H1 (cell line): ENCODE measurements at places on chromosomes 2 and 18.

GRCh38 chr2:23837871-23838270 lies 89.1 kb downstream of the ATAD2B start:
- DNase-seq: no peak

GRCh38 chr2:231640641-231641111 lies 48.0 kb downstream of the TEX44 start:
- DNase-seq: no peak

GRCh38 chr2:126720638-126721037 lies 64.7 kb downstream of the GYPC start:
- DNase-seq: no peak

DNA sequence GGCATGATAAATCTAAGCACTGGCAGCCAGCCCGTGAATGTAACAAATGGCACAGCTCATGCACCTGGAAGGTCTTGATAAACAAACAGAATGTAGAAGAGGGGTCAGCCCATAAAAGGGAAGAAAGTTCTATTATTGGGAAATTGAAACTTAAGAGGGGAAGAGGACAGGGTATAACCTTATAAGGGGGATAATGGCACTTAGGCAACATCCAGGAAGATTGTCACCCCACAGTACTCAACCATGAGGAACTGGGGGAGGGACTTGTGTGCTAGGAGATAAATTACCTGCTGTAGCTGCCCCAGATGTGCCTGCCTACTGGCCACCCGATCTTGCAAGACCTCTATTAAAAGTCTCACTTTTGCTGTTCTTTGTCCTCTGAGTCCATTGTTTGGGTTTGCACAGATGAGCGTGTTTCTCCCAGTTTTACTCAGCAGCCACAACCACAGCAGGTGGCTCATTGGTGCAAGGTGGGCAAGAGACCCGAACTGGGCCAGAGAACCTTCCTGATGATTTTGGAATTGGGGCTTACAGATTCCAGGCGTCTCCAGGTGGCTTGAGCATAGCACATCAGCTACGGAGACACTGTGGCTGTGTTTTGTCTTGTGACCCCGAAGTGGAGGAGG lies 79.0 kb upstream of the TAF1B start:
- DNase-seq: no peak

DNA sequence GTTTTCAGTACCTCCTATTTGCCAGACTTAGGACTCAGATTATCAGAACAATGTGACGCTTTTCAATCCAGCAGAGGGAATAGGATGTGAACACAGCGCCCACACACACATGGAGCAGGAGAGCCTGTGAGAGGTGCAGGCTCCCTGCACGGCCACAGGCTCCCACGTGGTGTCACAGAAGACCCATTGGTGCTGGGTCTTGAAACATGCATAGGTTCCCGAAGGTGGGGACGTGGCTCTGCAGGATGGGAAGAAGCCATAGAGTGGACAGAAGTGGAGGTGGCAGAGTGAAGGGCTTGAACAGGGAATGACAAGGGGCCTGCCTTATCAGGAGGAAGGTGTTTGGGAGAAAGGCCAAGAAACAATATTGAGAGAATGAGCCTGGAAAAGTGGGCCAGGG lies 78.5 kb upstream of the BCL2L11 start:
- DNase-seq: no peak

- DNase-seq: no peak
Measured at GRCh38 chr18:58095655-58096054, 51.6 kb downstream of the NEDD4L start.

DNA sequence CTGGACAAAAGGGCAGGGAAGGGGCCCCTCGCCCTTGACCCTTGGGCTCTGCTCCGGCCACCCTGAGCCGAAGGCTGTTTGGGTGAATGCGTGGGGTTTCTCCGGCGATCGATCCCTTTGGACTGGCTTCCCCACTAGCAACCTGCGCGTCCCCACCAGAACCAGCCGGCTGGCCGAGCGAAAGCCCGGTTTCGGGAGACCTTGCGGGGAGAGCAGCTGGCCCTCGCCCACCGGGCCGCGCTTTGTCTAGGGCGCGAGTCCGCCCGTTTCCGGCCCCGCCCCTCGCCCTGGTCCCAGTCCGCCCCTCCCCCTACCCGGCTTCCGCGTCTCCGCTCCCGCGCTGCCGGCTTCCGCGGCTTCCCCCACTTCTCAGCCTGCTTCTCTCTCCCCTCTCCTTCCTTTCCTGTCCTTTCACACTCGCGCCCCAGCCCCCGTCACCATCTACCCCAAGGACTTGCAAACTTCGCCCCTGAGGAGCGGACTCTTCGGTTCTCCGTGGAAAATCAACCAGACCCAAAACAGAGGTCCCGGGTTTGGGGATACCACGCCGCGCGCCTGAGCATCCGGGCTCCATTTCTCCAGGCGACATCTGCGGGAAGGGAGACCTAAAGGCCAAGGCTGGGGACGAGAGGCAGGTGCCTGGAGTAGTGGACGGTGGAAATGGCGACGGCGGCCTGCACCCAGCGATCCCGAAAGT lies 48.0 kb upstream of the ATP6V1B1 start:
- peak; percentile 90 for DNase-seq

- no peak for DNase-seq
Measured at GRCh38 chr2:174925046-174925784, 80.0 kb downstream of the CHN1 start.

GRCh38 chr2:168934826-168935225 lies 33.7 kb downstream of the G6PC2 start:
- DNase-seq: no peak

GRCh38 chr2:195269220-195269619 lies 387.8 kb upstream of the SLC39A10 start:
- DNase-seq: no peak

GRCh38 chr2:78940998-78941397 lies 84.5 kb upstream of the REG3G start:
- no peak for DNase-seq

DNA sequence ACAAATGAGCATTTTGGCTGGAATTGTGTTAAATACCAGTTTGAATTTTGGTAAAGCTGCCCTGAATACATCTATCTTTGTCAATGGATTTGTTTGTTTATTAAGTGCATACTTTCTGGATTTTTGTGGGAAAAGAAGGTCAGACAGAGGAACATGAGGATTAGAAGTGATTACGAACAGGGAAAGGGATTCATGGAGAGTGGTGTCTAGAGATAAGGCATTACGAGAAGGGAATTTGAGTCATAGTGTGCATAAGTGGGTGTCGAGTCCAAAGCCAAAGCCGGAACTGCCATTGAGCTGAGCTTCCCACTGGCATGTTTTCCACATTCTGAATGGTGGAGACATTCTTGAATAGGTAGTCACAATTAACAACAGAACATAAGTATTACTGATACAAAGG lies 68.9 kb upstream of the EFEMP1 start:
- no peak for DNase-seq

GRCh38 chr18:57437766-57438671 lies 2.8 kb downstream of the ONECUT2 start:
- peak; percentile 88 for DNase-seq

DNA sequence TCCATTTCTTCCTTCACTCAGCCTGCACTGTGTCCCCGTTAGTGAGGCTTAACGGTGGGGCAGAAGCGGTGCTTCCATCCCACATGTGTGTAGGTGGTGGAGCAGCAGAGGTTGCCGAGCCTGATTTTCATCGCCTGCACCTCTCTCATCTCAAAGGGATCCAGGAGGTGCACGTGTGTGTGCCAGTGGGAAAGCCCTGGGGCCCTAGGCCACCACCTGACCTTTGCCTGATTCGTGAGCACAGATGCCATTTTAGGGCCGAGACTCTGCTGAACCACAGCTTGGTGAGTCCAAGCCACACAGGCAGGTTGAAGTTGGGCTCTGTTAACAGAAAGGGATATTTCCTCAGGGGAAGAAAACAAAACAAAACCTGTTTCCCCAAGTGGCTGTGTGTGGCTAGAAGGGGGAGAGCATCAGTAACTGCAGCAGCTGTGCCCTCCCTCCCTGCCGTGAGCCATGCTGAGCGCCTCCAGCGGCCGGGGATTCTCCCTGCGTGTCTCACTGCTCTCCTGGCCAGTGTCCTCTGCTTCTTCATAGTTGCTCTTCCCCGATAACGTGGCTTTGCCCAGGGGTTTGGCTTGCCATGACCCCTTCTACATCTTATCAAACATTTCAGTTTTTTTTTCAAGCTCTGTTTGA lies 81.5 kb downstream of the MAPRE2 start:
- no peak for DNase-seq

DNA sequence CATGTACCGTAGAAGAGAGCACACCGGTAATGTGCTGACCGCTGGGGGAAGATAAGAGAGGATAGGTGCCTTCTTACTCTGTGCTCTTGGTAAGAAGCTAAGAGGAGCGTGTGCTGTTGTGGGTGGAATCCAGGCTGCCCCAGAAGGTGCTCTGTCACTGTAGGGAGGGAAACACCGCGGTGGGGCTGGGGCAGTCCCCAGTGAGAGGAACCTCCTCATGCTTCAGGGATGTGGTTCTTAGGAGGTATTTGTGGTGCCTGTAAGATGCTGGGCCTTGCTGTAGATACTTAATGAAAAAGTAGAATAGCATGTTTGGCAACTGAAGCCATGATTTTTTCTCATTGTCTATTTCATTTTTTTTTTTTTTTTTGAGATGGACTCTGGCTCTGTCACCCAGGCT lies 1.1 kb downstream of the COLEC11 start:
- DNase-seq: no peak

DNA sequence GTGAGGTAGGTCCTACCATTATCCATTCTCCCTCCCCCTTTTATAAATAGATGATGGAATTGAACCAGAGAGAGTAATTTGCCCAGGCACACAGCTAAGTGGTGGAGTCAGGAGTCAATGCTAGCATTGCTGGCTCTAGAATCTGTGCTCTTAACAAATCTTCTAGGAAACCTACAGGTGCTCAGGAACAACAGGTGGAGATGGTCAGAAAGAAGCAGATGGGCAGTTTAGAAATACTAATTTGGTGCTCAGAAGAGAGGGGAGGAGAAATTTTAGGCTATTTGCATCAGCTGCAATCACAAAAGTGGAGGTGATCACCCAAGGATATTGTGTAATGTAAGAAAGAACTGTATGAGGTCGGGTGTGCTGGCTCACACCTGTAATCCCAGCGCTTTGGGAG lies 219.4 kb upstream of the SMAD7 start:
- no peak for DNase-seq

DNA sequence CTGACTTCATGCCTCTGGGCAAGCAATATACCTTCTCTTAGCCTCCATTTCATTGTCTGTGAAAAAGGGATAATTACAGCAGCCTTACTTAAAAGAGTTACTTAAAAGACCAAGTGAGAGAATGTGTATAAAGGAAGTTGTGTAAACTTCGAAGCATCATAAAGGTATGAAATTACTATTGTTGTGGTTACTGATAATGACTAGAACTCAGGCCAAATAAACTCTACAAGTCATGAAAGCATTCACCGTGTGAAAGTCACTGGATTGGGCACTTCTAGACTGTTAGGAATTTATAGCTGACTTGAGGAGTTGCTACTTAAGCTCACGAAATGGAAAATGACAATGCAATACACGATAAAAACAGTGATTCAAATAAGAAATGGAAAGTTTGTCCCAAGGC lies 67.4 kb upstream of the HAAO start:
- no peak for DNase-seq

GRCh38 chr2:64318476-64318748 lies 135.6 kb upstream of the LGALSL start:
- no peak for DNase-seq

DNA sequence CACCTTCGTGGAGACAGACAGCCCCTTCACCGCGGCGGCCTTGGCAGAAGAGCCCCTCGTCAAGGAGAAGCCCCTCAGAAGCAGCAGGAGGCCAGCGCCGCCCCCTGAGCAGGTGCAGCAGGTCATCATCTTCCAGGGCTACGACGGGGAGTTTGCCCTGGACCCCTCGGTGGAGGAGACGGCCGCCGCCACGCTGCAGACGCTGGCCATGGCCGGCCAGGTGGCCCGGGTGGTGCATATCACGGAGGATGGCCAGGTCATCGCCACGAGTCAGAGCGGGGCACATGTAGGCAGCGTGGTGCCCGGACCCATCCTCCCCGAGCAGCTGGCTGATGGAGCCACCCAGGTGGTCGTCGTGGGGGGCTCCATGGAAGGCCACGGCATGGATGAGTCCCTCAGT lies 145.7 kb downstream of the PTGR3 start:
- DNase-seq: no peak

GRCh38 chr2:161165266-161165665 lies 5.0 kb downstream of the TANK start:
- no peak for DNase-seq

- no peak for DNase-seq
Measured at GRCh38 chr2:30421604-30422443, 25.2 kb upstream of the LCLAT1 start.

GRCh38 chr18:30385684-30386083 lies 656.9 kb downstream of the DSC3 start:
- DNase-seq: no peak

- peak; percentile 5 for DNase-seq
Measured at GRCh38 chr18:62566199-62566598, 43.4 kb downstream of the ZCCHC2 start.

DNA sequence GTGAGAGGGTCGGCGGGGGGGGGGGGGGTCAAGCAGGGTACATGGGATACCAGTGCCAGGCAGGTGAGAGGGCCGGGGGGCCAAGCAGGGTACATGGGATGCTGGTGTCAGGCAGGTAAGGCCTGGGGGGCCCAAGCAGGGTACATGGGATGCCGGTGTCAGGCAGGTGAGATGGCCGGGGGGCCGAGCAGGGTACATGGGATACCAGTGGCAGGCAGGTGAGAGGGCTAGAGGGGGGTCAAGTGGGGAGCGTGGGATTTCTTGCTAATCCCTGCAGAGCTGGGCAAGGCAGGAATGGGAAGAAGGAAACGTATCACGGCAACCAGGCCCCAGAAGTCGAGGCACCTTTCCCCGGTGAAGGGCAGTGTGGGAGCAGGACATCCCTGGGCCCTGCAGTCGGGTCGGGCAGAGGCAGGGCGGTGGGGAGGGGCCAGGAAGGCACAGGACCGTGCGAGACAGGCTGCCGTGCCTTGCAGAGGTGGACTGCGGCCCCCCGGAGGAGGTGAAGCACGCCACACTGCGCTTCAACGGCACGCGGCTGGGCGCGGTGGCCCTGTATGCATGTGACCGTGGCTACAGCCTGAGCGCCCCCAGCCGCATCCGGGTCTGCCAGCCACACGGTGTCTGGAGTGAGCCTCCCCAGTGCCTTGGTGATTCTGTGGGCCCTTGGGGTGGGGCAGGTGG lies 49.3 kb downstream of the MTERF4 start:
- peak; percentile 44 for DNase-seq

DNA sequence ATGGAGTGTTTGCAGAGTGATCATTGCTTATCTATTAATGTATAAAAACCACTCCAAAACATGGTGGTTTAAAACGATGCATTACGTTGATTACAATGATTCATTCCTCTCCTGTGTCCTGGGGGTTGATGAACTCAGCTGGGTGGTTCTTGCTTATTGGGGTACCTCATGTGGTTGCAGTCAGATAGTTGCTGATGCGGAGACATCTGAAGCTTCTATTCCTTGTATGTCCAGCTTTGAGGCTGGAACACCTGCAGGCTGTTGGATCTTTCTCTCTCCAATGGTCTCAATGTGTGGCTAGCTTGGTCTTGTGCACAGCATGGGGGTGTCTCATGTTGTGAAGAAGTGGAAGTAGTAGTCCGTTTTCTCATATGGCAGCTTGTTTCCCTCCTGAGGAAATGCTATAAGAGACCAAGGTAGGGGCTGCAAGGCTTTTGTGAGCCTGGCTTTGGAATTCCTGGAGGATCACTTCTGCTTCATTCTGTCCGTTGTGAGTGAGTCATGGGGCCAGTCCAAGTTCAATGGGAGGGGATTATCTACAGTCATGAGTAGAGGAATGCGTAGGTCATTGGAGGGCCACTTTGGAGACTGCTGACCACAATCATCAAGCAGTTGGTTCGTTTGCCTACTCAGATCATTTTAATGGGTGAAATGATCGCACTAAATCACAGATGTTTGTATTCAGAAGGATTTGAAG lies 601.0 kb downstream of the SLC4A3 start:
- DNase-seq: no peak

GRCh38 chr18:34875150-34875549 lies 165.1 kb downstream of the DTNA start:
- no peak for DNase-seq

GRCh38 chr2:187502467-187502866 lies 51.8 kb downstream of the TFPI start:
- no peak for DNase-seq
